ENCODE measurements at places on chromosomes 12 and 14. TPM values are rescaled to one million over a fixed set of nuclear protein-coding genes. Genes with fewer than 3 reads are reported as not detected.

- DNase-seq: no peak
Observed at GRCh38 chr12:71441836-71442566, 2.4 kb downstream of the LGR5 start.

GRCh38 chr14:76133103-76133502 lies 18.6 kb upstream of the GPATCH2L start:
- no peak for DNase-seq

GRCh38 chr12:130161261-130162243 lies 712 bp upstream of the FZD10 start:
- DNase-seq: no peak

DNA sequence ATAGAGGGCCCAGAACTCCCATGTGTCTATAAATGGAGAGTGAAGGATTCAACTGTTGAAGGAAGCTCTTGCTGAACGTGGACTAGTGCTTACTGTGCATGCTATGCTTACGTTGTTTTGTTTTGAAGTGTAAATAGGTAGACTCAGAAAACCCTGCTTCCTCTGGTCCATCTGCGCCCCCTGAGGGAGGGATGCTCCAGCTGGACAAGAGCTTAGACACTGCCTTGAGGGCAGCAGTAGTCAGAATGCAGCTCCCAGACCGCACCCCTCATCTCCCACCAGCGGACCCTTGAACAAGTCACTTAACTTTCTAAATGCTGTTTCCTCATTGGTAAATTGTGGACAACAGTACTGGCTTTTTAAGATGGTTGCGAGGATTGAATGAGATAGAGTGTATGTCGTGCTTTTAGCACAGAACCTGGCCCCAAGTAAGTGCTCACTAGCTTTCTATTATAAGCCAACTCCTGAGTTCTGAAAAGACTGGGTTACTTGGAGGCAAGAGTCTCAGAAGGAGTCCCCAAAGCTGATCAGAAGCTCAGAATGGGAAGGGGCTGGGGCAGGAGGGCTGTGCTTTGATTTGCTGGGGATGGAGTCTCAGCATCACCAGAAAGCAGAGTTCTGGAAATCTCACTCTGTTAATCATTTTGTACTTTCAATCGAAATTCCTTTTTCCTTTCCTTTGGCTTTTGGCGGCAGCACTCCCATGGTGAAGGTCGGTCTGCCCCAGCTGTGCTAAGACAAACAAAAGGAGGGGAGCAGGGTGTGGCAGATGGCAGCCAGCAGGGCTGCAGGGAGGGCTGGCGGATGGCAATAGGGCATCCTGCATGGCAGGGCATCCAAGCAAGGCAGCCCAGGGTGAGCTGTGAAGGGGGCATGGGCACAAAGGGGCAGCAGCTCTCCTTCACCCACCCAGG lies 15.6 kb downstream of the AGAP2 start:
- no peak for DNase-seq

- no peak for DNase-seq
Observed at GRCh38 chr12:42364692-42365091, 38.7 kb downstream of the PPHLN1 start.

DNA sequence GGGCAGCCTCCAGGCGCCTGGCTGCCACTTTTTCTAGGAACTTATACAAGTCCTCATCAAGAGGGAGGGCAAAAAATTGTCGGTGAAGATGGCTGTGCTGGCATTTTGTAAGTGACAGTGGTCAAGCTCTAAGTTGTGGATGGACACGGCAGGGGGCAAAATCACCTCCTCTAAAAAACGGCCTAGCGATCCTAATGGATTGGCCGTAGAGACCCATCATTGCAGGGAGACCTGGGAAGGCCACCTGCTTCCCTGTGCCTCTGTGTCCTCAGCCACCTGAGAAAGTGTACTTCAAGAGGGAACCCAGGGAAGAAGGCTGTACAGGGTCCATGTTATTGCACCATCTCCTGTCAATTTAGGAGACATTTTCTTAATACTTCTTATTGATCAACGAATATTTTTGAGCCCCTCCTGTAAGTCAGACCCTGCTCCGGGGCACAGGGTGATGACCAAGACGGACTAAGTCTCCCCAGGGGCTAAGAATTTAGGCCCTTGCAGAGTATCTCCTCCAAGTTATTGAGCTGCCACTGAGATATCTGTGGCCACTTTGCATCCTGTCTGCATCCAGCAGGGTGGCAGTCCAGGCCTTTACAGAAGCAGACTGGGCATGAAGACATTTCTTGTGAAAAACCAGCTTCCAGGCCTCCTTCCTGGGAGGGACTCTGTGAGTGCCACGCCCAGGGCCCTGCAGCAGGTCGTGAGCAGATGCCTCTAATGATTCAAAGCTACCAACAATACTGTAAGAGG lies 40.5 kb downstream of the PSMA6 start:
- no peak for DNase-seq

The CACNA1C gene
- total RNA-seq: 1.3 TPM

- no peak for DNase-seq
Observed at GRCh38 chr12:94589591-94590001, 60.8 kb downstream of the TMCC3 start.

- DNase-seq: no peak
Observed at GRCh38 chr12:66726556-66726955, 47.7 kb upstream of the GRIP1 start.

All from kidney epithelial cell (primary cell).